WERI-Rb-1 (cell line): ENCODE measurements at places on chromosomes 11 and 22.

- no peak for DNase-seq
These were observed 56.5 kb upstream of the NAV2 start for GRCh38 chr11:19656140-19656541.

DNA sequence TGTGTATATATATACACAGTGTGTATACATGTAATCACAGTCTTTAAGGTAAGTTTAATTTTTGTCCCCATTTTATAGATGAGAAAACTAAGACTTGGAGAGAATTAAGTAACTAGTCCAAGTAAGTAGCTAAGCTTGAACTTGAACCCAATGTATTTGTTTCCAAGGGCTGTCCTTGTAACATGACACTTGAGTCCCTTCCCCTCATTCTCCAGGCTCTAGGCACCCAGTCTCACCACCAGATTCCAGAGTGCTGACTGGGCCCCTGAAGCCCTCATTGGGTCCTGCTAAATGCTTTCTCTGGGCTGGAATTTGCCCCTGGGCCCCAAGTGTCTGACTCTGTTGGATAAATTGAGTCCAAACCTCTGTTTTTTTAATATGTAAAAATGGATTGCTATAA lies 45.5 kb downstream of the ADM start:
- no peak for DNase-seq

- no peak for DNase-seq
These were observed 80.7 kb upstream of the MPPED2 start for GRCh38 chr11:30666817-30667216.

- no peak for DNase-seq
These were observed 221.9 kb downstream of the SBF2 start for GRCh38 chr11:10072142-10072541.

GRCh38 chr11:128776424-128777284 lies 82.8 kb downstream of the FLI1 start:
- peak; percentile 76 for DNase-seq

DNA sequence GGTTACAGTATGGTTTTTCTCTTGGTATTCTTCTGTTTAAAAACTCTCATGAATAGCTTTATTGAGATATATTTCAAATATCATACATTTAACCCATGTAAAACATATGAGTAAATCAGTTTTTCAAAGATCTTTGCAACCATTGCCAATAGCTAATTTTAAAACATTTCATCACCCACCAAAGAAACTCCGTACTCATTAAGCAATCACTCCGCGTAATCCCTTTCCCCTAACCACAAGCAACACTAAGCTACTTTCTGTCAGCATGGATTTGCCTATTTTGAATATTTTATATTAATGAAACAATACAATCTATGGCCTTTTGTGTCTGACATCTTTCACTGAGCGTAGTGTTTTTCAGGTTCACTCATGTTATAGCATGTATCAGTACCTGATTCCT lies 697.9 kb upstream of the ANO5 start:
- DNase-seq, result no peak

GRCh38 chr22:47398921-47399790 lies 636.7 kb downstream of the TBC1D22A start:
- no peak for DNase-seq

GRCh38 chr11:76335842-76336241 lies 45.1 kb downstream of the THAP12 start:
- DNase-seq, result no peak

GRCh38 chr11:72762641-72763304 lies 10.6 kb upstream of the ARAP1 start:
- no peak for DNase-seq

DNA sequence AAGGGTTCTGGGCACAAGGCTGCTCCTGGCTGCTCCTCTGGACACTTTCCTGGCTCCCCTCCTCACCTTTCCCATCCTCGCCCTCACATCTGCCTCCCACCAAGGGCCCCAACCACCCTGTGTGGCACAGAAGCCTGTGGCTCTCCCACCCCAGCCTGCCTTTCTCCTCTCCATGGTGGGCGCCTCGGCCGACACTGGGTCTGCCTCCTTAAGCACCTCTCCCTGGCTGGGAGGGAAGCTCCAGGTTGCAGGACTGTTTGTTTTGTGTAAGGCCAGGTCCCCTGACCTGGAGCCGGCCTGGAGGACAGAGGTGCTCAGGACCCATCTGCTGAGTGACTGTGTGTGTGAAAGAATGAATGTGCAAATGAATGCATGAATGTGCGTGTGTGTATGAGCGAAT lies 14.1 kb downstream of the MUC6 start:
- no peak for DNase-seq

DNA sequence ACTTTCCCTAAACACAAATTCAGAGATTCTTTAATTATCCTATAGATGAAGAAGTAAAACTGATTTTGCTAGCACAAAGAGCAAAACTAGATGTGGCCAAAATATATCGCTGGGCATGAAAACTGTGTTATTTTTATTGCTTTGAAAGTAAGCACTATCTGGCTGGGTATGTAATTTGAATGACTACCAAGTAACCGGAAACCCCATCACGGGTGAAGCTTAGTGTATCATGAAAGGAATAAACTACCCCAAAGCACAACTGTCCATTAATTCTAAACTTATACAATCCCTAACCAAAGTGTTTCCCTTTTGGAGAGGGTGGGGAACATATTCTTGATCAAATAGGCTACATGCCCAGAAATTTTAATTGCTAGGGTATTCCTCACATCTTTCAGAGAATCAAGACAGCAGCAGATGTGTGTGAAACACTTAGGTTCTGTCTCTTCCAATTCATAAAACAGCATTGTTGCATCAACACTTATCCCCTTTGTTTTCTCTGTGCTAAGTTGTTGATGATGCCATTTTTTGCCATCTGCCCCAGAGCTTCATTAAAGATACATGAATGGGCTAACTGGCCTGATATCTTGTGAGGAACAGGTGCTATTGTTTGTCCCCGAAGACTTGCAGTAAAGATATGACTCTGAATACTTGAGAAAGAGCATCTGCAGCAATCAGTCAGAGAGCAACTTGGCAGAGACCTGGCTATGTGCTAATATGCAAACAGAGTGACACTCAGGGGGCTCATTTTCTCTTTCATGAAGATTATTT lies 238.2 kb downstream of the SOX6 start:
- DNase-seq, result no peak

DNA sequence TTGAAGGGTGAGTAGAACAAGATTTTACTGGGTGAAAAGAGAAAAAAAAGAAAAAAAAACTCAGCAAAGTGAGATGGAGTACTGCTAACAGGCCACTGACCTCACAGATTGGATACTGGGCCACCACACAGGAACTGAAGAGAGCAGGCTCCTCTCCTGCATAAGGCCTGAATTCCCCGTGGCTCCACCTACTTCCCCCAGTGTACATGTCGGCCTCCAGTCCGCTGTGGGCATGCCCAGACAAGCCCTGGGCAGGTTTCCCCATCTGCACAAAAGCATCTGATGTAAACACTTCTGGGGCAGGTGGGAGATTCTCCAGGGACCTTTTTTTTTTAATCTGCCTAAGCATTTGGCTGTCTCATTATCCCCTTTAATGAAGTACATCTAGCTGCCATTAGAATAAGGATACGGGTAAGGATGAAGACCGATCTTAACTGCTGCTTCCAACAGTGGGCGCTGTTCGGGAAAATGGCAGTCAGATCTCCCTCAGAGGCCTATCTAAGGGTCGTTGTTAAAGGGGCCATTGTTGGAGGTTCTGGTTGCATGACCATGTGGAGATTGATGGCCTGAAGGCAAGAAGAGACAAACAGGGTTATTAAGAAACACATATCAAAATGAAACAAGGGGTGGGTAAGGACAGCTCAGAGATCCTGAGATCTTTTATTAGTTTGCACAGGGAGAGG lies 48.5 kb downstream of the MS4A13 start:
- DNase-seq, result peak; percentile 82

- DNase-seq, result no peak
These were observed 95.0 kb downstream of the GRAMD1B start for GRCh38 chr11:123525097-123525496.

GRCh38 chr11:57637626-57638004 lies 12.1 kb downstream of the YPEL4 start:
- no peak for DNase-seq

- DNase-seq, result no peak
These were observed 195.1 kb upstream of the PLET1 start for GRCh38 chr11:112455791-112456190.

GRCh38 chr11:12376259-12377081 lies 901 bp upstream of the PARVA start:
- no peak for DNase-seq
